ENCODE measurements at places on chromosomes 4 and X. TPM values are rescaled to one million over a fixed set of nuclear protein-coding genes. Genes with fewer than 3 reads are reported as not detected.

Gene KLHL4
- 2.7 TPM for total RNA-seq

Gene TCEAL8
- total RNA-seq: 97.5 TPM

Gene PIM2
- total RNA-seq: 1.4 TPM

Gene SHROOM2
- 0.49 TPM for total RNA-seq

Gene NUP62CL
- total RNA-seq: 0.19 TPM

Gene GUCY1B1
- total RNA-seq: 8.5 TPM

Gene ASMT
- total RNA-seq: not detected

Gene ENPP6
- total RNA-seq: not detected

Gene XKRX
- total RNA-seq: not detected

Gene NPY2R
- total RNA-seq: 0.19 TPM

Gene ADH7
- total RNA-seq: not detected

Gene ADH1B
- 632 TPM for total RNA-seq

Gene STOX2
- total RNA-seq: 0.20 TPM

Gene MAGEA11
- not detected for total RNA-seq

Gene PAGE5
- total RNA-seq: not detected

Gene CENPVL1
- not detected for total RNA-seq

Gene STAP1
- not detected for total RNA-seq

Gene UGT2B11
- total RNA-seq: not detected

Gene CHRDL1
- total RNA-seq: 7.7 TPM

Gene EDA
- total RNA-seq: 0.50 TPM

Gene TCEAL4
- 146 TPM for total RNA-seq

Gene CFAP99
- total RNA-seq: not detected

Gene PF4V1
- total RNA-seq: 2.6 TPM

Gene CABS1
- total RNA-seq: not detected

Gene ADGRL3
- 2.7 TPM for total RNA-seq

Gene RHOXF1
- total RNA-seq: not detected

Gene NXF2
- total RNA-seq: not detected

Gene FAM47E
- total RNA-seq: 0.44 TPM

Gene ART3
- not detected for total RNA-seq

Gene NOX1
- total RNA-seq: not detected
